ENCODE measurements at places on chromosomes 2 and 18.

- DNase-seq, result no peak
Observed at GRCh38 chr2:197975931-197976519, 171.6 kb downstream of the PLCL1 start.

DNA sequence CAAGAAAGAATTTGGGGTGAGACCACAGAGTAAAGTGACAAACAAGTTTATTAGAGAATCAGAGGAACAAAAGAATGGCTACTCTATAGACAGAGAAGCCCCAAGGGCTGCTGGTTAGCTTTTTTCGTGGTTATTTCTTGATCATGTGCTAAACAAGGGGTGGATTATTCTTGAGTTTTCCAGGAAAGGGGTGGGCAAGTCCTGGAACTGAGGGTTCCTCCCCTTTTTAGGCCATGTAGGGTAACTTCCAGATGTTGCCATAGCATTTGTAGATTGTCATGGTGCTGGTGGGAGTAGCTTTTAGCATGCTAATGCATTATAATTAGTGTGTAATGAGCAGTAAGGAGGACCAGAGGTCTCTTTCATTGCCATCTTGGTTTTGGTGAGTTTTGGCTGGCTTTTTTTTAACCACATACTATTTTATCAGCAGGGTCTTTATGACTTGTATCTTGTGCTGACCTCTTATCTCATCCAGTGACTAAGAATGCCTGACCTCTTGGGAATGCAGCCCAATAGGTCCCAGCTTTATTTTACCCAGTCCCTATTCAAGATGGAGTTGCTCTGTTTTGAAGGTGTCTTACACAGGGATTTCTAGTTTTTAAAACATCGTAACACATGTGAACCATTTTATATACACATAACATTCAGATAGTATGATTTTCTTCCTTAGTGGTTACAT lies 77.8 kb downstream of the MYO1B start:
- no peak for DNase-seq

GRCh38 chr2:47568164-47568850 lies 165.4 kb downstream of the MSH2 start:
- DNase-seq, result peak; percentile 47

GRCh38 chr2:70035344-70035844 lies 51.9 kb upstream of the PCBP1 start:
- no peak for DNase-seq

DNA sequence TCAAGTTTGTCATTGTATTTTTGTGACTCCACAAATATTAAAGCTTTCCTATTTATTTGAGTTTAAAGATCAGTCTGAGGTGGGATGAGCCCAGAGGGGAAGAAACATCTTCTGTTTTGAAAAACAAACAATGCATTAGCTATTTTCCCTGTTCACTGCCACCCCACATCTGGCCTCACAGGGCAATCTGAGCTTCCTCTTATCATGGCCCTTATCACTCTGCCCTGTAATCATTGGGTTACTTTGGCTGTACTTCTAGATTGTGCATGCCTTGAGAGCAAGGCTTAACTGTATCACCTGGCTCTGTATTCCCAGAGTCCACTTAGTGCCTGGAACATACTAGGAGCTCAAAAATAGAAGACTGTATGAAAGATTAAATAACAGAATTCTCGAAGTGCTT lies 241.6 kb upstream of the NT5C1B start:
- DNase-seq, result no peak

- no peak for DNase-seq
Observed at GRCh38 chr2:195779491-195779890, 122.5 kb downstream of the SLC39A10 start.

DNA sequence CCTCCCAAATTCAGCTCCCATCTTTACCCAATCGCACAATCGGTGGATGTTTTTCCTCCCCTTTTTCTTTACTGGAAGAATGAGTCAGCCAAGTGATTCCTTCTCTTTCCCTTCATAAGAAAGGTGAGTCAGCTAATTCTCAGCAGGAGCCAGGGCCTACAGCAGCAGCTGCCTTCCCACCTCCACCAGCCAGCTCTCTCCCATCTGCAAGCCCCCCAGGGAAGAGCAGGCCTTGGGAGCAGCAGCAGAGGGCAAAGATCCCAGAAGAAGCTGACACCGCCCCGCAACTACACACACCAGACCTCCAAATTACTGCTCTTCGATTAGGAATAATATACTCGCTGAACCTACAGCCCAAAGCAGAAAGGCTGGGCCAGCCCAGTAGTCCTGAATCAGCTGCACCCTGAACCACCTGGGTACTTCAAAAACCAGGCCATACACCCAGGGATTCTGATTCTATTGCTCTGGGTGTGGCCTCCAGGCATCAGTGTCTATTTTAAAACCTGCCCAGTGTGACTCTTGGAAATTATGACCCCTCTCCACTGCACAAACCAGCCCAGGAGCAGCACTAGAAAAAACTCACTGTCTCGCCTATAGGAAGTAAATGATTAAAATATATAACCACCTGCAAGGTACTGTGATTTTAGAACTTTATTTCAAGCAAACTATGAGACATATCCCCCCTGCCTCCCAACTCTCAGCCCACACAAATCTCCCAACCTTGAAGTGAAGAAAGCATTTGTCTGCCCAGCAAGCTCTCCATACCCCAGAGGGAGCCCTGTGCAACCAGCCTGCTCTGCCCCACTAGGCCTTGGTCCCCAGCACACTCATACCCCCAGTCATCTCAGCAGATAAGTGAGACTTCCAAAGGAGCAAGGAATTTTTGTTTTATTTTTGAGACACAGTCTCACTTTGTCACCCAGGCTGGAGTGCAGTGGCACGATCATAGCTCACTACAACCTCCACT lies 7.3 kb downstream of the SFXN5 start:
- DNase-seq, result no peak

DNA sequence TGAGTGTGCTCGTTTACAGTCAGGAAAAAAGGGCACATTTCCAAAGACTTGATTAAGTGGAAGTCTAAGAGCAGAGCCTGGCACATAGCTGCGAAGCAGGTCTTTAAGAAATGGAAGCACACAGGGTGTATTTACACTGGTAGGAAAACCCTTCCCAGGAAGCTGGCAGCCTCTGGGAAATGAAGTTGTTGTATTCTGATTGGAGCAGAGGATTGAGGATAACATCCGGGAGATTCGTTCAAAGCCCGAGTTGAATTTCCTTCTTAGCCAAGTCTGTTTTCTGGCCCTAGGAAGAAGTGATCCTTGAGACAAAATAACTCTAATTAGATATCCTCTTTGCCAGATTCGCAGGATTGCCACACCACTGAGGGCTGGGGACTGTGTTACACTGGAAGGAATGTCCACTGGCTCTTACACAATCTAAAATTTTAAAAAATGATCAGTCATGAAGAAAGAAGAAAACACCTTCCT lies 75.9 kb downstream of the ITGB1BP1 start:
- DNase-seq, result no peak

- DNase-seq, result no peak
Observed at GRCh38 chr2:98917031-98917471, 19.0 kb downstream of the CRACDL start.

- DNase-seq, result no peak
Observed at GRCh38 chr2:2837746-2838547, 506.9 kb upstream of the MYT1L start.

DNA sequence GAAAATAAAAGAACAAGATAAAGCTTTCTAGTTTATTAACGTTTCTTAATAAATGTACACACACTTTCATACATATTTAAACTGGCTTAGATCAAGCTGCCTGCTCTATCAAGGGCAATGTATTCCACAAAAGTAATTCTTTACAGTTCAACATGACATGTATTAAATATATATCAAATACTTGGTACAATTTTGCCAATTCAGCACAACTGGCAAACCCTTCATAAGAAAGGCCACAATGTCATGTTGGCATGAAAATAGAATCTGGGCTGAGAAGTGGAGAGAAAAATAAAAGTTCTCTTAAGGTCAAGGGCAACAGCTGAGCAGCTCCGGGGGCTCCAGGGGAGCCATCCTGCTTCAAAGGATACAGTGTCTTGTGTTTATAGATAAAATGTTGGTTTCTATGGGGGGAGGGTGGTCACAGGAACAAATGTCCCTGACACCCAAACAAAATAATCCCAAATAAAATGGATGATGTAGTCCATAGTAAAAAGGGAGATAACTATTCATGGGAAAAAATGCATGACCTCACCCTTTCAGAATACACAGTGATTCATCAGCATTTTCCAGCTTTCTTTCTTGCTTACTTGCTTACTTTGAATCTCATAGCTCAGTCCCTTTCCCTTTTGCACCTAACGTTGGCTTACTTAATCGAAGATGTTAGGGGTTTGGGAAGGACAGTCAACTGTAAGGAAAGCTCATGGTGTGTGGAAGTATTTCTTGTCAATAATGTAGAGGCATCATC lies 494.9 kb downstream of the NYAP2 start:
- no peak for DNase-seq

DNA sequence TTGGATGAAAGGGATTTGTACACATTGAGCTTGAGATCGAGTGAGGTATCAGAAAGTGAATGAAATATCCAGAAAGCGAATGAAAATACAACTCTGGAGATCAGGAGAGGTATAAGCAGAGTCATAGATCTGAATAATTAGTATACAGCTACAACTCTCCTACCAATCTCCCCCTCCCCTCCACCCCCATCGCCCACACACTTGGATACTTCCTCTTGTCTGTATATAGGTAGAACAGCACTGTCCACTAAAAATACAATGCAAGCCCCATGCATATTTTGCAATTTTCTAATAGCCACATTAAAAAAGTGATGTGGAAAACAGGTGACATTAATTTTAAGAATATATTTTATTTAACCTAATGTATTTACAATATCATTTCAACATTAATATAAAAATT lies 23.7 kb upstream of the WIPF1 start:
- DNase-seq, result no peak

DNA sequence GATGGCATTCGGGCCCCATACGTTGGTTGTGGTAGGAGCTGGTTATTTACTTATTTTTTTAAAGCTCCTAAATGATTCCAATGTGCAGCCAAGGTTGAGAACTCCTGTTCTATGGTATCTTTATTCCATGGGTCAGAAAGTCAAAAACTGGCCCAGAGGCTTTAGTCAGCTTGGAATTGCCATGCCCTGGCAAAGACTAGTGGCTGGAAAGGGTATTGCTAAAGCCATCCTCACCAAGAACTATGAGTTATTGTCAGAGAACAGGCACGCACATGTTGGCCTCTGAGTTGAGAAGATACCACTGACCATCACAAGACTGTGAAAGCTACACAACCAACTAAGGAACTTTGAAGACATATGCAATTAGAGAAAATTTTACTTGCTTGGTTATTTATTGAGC lies 47.9 kb upstream of the ACMSD start:
- no peak for DNase-seq

- no peak for DNase-seq
Observed at GRCh38 chr2:66405473-66405872, 29.5 kb upstream of the MEIS1 start.

GRCh38 chr18:29104227-29104626 lies 927.3 kb upstream of the CDH2 start:
- no peak for DNase-seq

Data from NCI-H1694 (cell line).